Activated CD4-positive, alpha-beta T cell treated with anti-CD3 and anti-CD28 coated beads, Interleukin-2, amount 10 ng/mL, durations not matched to agents 24 days and 14 days (primary cell): ENCODE measurements at places on chromosomes 5 and 9. TPM values are rescaled to one million over a fixed set of nuclear protein-coding genes. Genes with fewer than 3 reads are reported as not detected.

PCDHB16 gene
- total RNA-seq = not detected in 2 replicates

SGTB gene
- 10.0 and 10.3 TPM in 2 replicates for total RNA-seq

PROB1 gene
- 8.4 and 9.2 TPM in 2 replicates for total RNA-seq

MAP3K1 gene
- 27.6 and 27.9 TPM in 2 replicates for total RNA-seq

SPAAR gene
- not detected in 2 replicates for total RNA-seq

TMEM252 gene
- total RNA-seq = not detected in 2 replicates

C9orf50 gene
- not detected in 2 replicates for total RNA-seq

SHOC1 gene
- not detected in 2 replicates for total RNA-seq

AGXT2 gene
- not detected in 2 replicates for total RNA-seq

FOXD4L4 gene
- total RNA-seq = not detected in 2 replicates

CCL28 gene
- total RNA-seq = 7.4 and 7.5 TPM in 2 replicates

TAF11L10 gene
- not detected in 2 replicates for total RNA-seq

KIF24 gene
- 5.9 and 6.2 TPM in 2 replicates for total RNA-seq

CDKN2B-AS1 gene
- total RNA-seq = 0.42 and 0.78 TPM in 2 replicates

INSL6 gene
- total RNA-seq = not detected in 2 replicates

PCDHGA12 gene
- total RNA-seq = 0.12 and 0.16 TPM in 2 replicates

PLPPR1 gene
- not detected in 2 replicates for total RNA-seq

GAS1 gene
- 0.14 TPM in 2 replicates for total RNA-seq

PRDM9 gene
- total RNA-seq = not detected in 2 replicates

CSF1R gene
- 0.14 TPM in 1 of 2 replicates, not detected in the other for total RNA-seq

SNCB gene
- total RNA-seq = not detected in 2 replicates

PRSS3 gene
- not detected in 2 replicates for total RNA-seq

CDX1 gene
- total RNA-seq = not detected in 2 replicates

RGS14 gene
- total RNA-seq = 45.3 and 49.3 TPM in 2 replicates

EIF4E1B gene
- total RNA-seq = not detected in 2 replicates

SNAPC4 gene
- total RNA-seq = 27.3 and 28.0 TPM in 2 replicates

FBXW2 gene
- 84.9 and 87.9 TPM in 2 replicates for total RNA-seq

ICE1 gene
- total RNA-seq = 35.6 and 36.9 TPM in 2 replicates

PCA3 gene
- not detected in 2 replicates for total RNA-seq

DPH7 gene
- total RNA-seq = 51.7 and 51.9 TPM in 2 replicates

RACK1 gene
- total RNA-seq = 2,172 and 2,196 TPM in 2 replicates

PCDHGB6 gene
- total RNA-seq = 0.09 and 0.14 TPM in 2 replicates

FCN2 gene
- total RNA-seq = not detected in 2 replicates

RXRA gene
- 4.0 and 4.8 TPM in 2 replicates for total RNA-seq

SPINK13 gene
- total RNA-seq = not detected in 2 replicates

OR1J2 gene
- total RNA-seq = not detected in 2 replicates

FRMD3 gene
- 0.30 and 0.59 TPM in 2 replicates for total RNA-seq
